EL (cell line): ENCODE measurements at places on chromosomes 5 and 9.

- DNase-seq, result no peak
These were observed 21.3 kb downstream of the NIPAL4 start for GRCh38 chr5:157481265-157481664.

- DNase-seq, result no peak
These were observed 258.0 kb downstream of the YTHDC2 start for GRCh38 chr5:113771483-113771882.

- peak; percentile 75 for DNase-seq
These were observed 71.2 kb downstream of the RAPGEF1 start for GRCh38 chr9:131668439-131669268.

- no peak for DNase-seq
These were observed 1.4 kb downstream of the PIK3R1 start for GRCh38 chr5:68217047-68217355.

GRCh38 chr9:123540457-123540856 is 184.5 kb downstream of the CRB2 start:
- no peak for DNase-seq

- no peak for DNase-seq
These were observed 22.4 kb upstream of the HOMER1 start for GRCh38 chr5:79536193-79536906.

- DNase-seq, result peak; percentile 31
These were observed 513.7 kb upstream of the PTGER4 start for GRCh38 chr5:40165789-40166728.

GRCh38 chr9:130847306-130848217 is 12.5 kb downstream of the ABL1 start:
- peak; percentile 98 for DNase-seq

- DNase-seq, result peak; percentile 44
These were observed 145.4 kb upstream of the RAD23B start for GRCh38 chr9:107137495-107138202.

GRCh38 chr5:123807177-123807945 is 295.4 kb downstream of the CSNK1G3 start:
- DNase-seq, result peak; percentile 18

DNA sequence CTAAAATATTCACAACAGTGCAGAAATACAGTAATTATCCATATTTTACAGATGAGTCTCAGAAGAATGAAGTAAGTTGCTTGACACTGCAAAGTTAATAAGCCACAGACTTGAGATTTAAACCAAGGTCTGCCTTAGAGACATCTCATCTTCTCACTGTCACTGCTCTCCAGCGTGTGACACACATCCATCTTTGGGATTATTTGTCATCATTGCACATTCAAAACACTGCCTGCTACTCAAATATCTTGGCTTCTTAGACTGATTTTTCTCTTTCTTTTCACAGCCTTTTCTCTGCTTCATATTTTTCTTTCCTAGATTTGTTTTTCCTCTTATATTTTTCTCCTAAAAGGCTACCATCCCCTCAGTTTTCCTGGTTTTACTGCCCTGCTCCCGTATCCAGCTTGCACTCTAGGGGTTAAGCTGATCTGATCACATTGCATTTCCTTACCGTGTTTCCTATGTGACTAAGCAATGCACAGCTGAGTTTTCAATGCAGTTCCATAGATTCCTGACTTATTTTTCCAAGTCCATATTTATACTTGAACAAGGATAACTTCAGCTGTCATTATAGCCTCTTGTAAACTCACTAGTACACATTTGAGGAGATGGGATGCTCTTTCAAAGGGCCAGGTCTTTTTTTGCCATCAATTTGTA is 353.0 kb downstream of the PLK2 start:
- DNase-seq, result no peak

GRCh38 chr9:70658765-70659164 is 244.3 kb upstream of the KLF9 start:
- no peak for DNase-seq

- peak; percentile 16 for DNase-seq
These were observed 109.7 kb downstream of the MSX2 start for GRCh38 chr5:174834081-174834480.

DNA sequence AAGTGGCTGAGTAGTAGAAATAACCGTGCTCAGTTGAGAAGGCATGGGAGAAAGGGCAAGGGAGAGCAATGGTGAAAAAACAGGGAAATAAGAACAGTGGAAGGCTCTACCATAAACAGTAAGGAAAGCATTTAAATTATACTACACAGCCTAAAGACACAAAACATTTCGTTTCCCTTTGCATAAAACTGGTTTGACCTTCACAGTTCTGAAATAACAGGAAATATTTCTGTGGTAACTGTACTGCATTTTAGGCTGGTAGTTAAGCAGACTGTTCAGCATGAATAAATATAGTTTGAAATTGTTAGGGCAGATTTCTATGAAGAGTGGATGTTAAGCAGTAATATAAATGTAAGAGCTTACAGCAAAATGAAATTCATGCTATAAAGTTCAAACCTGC is 147.5 kb downstream of the CSNK1G3 start:
- no peak for DNase-seq

DNA sequence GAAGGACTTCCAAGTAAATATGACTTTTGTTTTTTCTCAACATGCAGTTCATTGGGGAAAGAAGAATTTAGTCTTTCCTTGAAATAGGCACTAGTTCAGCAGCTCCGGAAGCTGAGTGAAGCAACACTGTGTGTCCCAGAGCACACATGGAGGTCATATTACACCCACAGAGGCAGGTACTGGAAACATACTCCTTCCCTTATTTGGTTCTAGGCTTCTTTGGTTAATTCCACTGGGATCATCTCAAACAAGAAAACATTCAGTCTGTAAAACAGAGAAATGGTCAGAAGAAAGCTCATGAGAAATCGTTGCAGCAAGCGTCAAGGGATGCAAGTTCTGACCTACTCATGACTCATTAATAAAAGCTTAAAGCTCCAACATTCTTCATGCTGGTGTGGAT is 175.1 kb upstream of the PCSK5 start:
- no peak for DNase-seq

- no peak for DNase-seq
These were observed 57.1 kb upstream of the FUBP3 start for GRCh38 chr9:130522233-130522808.

GRCh38 chr9:21383627-21384026 is 1.6 kb downstream of the IFNA2 start:
- DNase-seq, result no peak

GRCh38 chr9:93620041-93620506 is 43.7 kb downstream of the PHF2 start:
- no peak for DNase-seq

DNA sequence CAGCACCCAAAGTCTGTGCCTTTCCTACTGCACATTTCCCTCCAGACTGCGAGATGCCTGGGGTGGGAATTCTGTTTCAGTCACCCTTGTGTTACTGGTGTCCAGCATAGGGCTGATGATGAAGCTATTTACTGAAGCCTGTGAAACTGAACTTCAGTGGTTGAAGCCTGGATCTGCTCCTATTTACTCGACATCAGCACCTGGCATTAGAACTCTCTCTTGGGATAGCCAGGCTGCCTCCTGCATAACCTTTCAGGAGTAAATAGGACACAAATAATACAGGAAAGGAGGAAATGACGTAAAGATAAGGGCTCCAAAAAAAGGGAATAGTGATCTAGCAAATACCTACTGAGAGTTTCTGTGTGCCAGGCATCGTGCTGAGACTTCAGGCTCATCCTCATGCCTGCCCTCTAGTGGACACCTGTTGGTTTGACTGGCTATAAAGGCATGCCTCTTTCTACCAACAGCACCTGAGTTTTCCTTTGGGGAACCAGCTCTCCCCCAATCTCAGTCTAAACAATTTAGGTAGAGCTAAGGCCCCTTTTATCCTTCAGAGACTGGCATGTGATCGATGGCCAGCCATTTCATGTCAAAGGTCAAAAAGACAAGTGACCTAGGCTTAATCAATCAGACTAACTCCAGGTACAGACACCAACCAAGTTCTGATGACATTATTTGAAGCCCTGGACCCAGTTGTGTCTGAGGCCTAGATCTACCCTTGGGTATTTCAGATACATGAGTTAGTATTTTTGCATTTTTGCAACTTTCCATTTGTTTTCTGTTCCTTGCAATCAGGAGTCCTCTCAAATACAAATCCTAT is 192.1 kb upstream of the TRIM32 start:
- DNase-seq, result peak; percentile 13

DNA sequence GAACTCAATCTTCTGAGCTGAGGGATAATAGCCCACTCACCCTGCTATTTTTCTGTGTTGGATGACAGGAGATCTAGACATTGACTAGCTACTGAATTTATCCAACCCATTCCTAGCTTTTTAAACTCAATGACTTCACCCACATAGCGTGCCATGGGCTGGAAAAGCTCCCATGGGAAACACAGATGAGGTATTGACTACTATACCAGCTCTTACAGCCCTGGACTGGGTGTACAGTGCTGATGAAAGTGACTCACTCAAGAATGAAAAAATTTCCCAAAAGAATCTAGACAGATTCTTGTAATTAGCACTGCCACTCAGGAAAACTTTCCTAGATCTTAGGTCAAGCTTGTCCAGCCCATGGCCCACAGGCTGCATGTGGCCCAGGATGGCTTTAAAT is 72.7 kb upstream of the NREP start:
- DNase-seq, result peak; percentile 92

DNA sequence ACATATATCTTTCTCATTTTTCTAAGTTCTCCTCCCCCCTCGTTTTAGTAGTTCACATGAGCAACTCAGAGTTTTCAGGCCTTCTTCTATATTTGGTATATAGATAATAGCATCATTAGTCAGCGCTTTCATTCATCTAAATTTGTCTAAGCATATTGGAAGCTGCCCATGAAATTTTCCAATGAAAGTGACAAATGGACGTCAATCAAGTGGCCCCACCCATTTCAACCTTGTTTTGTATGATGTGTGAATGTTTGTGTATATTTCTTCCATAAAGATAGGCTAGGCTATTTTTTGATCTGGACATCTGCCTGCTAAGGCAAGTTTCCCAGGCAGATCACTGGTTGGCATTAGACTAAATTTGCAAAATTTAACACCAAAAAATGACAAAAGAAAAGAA is 104.0 kb upstream of the SSBP2 start:
- no peak for DNase-seq

GRCh38 chr9:32405506-32405905 is 21.1 kb downstream of the ACO1 start:
- DNase-seq, result no peak

GRCh38 chr5:158546748-158547147 is 553.0 kb downstream of the EBF1 start:
- DNase-seq, result no peak

- no peak for DNase-seq
These were observed 13.4 kb downstream of the ABHD17B start for GRCh38 chr9:71897577-71897976.

GRCh38 chr9:37679649-37680402 is 29.1 kb downstream of the FRMPD1 start:
- DNase-seq, result no peak

DNA sequence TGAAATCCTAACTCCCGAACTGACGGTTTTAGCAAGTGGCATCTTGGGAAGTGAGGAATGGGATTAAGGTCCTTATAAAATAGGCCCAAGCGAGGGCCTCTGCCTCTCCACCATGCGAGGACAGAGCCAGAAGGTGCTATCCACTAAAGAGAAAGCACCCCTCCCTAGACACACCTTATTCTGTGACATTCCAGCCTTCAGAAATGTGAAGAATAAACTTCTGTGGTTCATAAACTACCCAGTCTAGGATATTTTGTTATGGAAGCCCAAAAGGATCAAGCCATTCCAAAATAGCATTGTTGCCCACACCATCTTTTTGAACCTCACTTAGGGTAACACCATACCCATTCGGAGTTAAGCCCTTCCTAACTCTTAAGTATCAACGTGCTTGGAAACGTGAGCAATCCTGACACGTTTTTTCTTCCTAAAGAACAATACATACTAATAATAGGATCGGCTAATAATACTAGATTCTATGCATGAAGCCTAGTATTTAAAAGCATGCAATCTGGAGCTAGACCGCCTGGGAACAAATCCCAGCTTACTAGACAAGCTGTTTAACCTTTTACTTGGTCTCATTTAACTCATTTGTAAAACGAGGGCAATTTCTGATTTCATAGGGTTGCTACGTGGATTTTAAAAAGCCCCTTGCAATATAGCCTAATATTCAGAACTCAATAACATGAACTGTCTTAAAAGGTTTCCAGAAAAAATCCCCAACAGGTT is 1.1 kb upstream of the SMC2 start:
- DNase-seq, result peak; percentile 6

- DNase-seq, result no peak
These were observed 1.2 kb downstream of the SCAMP1 start for GRCh38 chr5:78361631-78361993.

DNA sequence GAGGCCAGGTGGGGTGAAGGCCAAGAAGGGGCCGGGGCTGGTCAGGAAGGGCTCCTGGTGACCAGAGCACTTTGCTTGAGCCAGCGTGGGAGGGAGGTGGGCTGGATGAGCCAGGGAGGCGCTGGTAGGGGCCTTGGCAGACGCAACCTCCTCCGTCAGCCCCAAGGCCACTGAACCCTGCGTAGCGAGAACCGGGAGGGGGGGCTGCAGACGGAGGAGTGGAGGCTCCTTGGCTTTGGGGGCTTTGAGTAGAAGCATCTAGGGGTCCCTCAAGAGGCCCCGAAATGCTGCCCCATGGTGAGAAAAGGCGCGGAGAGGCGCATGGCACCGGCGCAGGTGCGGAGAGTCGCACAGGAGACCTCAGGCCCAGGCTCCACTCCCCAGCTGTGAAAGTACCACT is 1888.0 kb upstream of the CDH9 start:
- no peak for DNase-seq

GRCh38 chr9:36137392-36138004 is 965 bp downstream of the GLIPR2 start:
- DNase-seq, result no peak

DNA sequence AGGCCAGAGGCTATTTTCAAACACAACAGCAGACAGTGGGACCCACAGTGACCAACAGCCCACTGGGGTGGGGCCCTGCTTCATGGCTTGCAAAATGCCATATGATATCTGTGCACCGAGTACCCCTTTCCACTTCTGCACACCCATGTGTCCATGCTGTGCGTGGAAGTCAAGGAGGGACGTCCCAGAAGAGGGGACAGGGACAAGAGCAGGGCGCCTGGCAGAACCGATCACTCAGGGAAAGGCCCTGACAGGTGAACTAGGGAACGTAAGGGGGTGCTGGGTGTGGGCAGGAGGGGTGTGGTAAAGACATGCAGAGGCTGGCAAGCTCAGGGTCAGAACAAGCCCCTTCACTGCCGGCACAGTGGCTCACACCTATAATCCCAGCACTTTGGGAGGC is 7.6 kb upstream of the TTLL11 start:
- DNase-seq, result no peak

GRCh38 chr9:4235871-4236804 is 63.7 kb downstream of the GLIS3 start:
- peak; percentile 68 for DNase-seq

DNA sequence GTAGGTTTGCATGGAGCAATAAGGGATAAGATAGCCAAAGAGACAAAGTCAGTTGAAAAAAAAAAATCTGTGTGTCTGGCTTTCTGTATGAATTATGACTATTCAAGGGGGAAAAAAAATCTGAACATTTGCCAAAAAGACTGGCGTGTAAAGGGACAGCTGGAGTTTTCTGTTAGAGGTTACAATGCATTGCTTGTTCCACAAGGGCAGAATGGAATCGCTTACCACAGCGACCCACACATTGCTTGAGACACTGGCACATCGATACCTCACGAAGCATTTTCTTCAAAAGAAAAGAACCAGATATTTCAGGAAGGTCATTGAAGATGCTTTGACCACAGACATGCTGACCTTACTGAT is 327.8 kb downstream of the TMEM167A start:
- DNase-seq, result no peak

GRCh38 chr9:130493021-130493420 is 48.3 kb downstream of the ASS1 start:
- DNase-seq, result no peak
